ENCODE measurements at places on chromosomes 1 and 21. TPM values are rescaled to one million over a fixed set of nuclear protein-coding genes. Genes with fewer than 3 reads are reported as not detected.

Gene KIF2C
- total RNA-seq: not detected

Gene TRPM2
- total RNA-seq: 2.3 TPM

Gene OR2L8
- total RNA-seq: not detected

Gene RSPH1
- 0.80 TPM for total RNA-seq

Gene OR2T12
- not detected for total RNA-seq

Gene METTL25B
- 38.8 TPM for total RNA-seq

Gene TRABD2B
- 0.37 TPM for total RNA-seq

Gene TINAGL1
- 229 TPM for total RNA-seq

Gene RNU1-2
- under 0.01 TPM for total RNA-seq

DNA sequence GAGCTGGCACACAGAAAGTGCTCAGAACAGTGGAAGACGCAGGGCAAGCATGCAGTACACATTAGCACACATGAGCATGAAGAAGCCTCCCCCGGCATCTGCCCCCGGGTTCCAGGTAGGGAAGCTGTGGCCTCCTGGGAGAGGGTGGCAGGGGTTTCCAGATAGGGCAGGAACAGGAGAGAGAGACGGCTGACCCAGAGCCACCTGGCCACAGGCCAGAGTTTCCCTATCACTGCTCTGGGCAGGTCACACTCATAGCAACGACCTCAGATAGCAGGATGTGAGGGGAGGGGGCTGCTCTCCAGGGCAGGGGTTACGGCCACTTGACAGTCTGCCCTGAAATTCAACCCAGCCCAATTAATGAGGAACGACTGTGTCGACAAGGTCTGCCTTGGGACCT lies 36.6 kb downstream of the GLIS1 start:
- DNase-seq: no peak

DNA sequence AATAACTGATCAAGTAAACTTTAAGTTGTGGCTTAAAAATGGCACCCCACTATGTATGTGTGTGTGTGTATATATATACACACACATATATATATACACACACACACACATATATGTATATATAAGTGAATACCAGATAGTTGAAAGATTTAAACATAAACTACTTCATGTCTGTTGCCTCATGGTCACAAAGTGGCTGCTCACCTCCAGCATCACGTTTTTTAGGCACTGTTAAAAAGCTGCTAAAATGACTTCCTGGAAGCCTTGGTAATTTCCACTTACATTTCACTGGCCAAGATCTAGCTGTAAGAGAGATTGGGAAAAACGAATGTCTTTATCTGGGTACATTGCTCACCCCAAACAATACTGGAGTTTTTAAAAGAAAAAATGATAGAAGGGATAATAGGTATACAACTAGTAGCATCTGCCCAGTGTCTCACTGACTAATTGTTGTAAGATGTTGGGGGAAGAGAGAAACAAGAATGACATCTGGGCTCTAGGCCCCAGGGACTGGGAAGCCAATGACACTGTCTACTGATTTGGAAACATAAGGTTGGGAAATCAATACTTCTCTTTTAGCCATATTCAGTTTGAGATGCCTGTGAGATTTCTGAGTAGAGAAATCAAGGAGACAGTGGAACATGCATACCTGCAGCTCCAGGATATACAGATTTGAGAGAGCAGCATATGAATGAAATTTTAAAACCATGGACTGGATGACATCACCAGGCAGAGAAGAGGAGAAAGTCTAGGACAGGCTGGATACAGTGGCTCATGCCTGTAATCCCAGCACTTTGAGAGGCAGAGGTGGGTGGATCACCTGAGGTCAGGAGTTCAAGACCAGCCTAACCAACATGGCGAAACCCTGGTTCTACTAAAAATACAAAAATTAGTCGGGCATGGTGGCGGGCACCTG lies 42.8 kb downstream of the CLDN14 start:
- DNase-seq: no peak

DNA sequence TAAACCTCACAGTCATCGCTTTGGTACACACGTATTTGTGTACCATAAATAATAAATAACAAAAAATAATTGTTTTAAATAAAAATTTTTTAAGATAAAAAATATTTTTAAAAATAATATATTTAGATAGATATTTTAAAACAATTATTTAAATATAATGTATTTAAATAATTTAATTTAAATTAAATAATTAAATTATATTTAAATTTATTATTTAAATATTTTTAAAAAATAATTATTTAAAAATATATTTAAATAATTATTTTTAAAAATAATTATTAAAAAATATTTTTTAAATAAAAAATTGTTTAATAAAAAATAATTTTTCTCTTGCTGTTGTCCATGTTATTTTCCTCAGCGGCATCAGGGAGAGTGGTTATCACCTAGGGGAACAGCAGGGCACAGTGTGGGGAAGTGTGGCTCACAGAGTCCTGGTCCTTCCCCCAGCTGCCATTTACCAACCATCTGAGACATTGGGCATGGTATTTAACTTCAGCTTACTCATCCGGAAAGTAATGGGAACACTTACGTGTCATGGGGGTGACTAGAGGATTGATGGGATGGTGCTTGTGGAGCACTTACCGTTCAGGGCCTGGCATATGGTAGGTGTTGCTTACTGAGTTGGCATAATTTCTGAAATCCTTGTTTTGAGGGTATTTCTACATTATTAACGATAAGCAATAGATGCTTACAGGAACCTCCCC lies 92.9 kb upstream of the TSPAN2 start:
- DNase-seq: no peak

- no peak for DNase-seq
Measured at GRCh38 chr1:243315455-243315854, 59.6 kb downstream of the SDCCAG8 start.

- no peak for DNase-seq
Measured at GRCh38 chr1:162240577-162240976, 136.1 kb downstream of the SPATA46 start.

DNA sequence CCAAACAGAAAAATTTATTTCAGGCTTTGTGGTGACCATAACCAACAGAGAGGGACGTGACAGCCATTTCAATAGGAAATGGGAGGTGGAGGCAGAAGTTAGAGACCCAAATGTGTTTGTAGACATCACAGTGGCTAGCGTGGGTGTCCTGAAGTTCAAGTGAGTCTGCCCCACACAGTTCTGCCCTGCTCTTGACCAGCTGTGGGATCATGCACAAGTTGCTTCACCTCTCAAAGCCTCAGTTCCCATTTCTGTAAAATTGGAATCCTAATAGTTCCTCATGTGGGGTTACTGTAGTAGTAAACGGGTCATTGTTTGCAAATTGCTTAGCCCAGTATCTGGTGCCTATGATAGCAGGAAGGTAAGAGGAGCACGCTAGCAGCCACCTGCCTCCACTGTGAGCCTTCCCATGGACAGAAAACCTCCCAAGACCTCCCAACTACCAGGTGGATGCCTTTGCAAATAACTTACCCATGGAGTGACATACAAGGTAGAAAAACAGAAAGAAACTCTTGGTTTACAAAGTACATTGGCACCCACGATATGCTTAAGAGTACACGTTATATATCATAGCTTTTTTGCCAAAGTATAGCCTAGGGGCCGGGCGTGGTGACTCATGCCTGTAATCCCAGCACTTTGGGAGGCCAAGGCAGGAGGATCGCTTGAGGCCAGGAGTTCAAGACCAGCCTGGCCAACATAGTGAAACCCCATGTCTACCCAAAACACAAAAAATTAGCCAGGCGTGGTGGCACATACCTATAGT lies 29.1 kb downstream of the FHAD1 start:
- no peak for DNase-seq

DNA sequence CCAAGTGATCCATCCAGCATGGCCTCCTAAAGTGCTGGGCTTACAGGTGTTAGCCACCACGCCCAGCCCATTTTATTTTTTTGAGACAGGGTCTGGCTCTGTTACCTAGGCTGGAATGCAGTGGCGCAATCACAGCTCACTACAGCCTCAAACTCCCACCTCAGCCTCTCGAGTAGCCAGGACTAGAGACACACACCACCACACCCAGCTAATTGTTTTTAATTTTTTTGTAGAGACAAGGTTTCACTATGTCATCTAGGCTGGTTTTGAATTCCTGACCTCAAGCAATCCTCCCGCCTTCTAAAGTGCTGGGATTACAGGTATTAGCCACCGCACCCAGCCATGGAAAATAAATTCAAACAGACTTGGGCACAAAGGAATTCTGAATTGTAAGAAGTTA lies 31.9 kb downstream of the PUM1 start:
- no peak for DNase-seq

DNA sequence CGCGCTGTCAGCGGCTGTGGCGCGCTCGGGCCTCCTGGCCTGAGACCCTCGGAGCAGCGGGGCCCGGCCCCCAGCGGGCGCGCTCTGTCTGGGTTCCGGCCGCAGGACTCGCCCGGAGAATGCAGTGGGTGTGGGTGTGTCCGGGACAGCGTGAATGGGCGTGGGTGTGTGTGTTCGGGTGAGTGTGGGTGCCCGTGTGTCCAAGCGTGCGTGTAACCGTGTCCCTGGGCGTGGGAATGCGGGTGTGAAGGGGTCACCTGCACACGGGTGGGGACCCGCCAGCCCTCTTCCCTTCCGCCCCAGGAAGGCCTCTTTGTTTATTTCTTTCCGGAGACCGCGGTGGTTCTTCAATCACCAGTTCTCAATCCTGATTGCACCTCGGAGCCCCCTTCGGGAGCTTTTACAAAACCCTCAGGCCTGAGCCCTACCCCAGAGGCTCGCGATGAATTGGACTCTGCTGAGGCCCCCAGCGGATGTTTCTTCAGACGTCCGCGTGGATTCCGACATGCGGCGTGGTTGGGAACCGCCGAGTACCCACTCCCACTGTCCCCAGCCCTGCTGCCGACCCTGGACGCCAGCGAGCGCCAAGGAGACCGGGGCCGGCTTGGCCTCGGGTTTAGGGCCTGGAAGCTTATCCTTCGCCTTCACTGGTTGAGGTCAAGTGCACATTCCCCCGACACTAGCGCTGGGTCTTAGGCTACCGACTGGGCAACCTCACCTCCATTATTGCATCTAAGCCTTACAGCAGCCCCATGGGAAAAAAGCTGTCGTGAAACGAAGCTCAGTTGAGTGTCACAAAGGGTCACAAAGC lies 19.3 kb downstream of the SERTAD4 start:
- peak; percentile 44 for DNase-seq

DNA sequence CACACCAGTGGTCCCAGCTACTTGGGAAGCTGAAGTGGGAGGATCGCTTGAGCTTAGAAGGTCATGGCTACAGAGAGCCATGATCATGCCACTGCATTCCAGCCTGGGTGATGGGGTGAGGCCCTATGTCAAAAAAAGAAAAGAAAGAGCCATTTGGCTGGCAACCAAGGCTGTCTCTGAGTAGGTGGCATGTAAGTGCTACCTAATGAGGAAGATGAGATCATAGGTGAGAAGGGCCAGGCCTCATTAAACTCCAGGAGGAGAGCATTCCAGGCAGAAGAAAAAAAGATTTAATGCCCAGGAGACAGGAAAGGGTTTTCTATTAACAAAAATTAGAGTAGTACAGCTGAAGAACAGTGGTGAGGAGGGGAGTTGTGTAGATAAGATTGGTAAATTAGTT lies 103.4 kb upstream of the ZNF678 start:
- DNase-seq: no peak

DNA sequence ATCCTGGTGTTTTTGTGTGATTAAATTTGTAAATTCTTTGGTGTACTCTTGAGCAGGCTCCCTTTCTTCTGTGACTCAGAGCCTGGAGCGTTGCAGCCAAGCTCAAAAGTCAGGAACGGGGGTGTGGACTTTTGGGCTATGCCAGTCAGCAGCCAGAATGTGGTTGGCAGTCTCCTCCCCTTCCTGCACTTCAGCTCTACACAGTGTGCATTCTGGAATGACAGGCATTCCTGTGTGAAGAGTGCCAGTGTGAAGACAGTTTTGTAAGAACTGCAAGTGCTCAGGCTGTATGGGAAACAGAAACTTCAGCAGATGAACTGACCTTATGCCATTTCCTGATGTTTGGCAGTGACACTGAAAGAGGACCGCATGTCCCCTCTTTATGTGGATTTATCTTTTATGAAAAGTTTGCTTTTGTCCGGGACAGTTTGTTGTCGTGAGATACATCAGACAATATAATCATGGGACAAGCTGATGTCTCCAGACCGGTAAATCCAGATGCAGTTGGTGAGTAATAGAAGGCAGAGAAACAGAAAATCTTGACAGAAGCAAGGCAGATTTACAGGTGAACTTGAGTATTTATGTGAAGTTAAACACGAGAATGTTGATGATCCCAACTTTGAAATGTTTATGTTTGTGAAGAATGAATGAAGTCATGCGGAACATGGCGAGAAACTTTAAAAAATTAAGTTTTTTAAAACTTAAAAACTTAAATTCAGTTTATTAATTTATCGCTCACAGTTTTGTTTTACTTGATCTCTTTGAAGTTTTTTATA lies 67.7 kb upstream of the RCC1 start:
- DNase-seq: peak; percentile 73

DNA sequence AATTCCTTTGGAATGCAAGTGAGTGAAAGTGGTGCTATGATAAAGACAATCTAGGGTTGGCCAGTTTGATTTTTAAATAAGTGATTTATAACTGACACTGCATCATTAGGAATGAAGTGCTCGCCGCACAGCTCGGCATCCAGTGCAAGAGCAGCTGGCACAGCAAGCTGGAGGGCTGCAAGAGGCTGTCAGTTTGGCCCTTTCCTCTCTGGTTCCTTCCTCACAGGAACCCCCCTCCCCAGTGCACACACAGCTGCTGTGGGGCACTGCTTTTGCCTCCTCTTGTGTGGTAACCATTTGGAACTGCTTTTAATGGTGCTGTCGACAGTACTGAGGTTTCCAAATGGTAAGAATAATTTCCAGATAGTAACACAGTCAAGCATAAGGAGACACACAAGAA lies 10.4 kb upstream of the BCAR3 start:
- no peak for DNase-seq

DNA sequence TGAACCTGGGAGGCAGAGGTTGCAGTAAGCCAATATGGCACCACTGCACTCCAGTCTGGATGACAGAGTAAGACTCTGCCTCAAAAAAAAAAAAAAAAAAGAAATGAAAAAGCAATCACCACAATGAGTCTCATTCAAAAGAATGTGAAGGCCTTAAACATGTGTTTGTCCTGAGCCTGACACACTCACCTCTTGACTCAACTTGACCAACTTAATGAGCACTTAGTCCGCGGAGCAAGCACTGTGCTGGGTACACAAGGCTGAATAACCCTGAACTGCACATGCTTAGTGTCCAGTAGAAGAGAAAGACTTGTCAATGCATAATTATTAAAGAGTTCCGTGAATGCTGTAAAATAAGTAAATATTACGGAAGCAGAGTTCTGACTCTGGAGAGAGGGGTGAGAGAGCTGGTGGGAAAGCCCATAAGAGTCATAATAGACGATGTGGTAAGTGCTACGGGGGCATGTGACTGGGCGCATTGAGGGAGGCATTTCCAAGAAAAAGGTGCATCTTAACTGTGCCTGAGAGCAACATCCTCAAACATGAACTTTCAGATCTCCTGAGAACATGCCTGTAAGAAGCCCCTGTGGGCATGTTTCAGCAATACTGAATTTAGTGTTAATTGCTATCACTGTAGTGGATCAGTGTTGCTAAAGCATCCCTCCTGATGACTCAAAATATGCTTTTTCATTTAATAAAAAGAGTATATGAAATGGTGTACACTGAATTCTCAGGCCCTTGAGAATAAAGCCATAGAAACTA lies 27.2 kb downstream of the MCOLN2 start:
- no peak for DNase-seq

GRCh38 chr1:227562933-227563323 lies 428 bp upstream of the ZNF678 start:
- no peak for DNase-seq
